Stimulated activated CD4-positive, alpha-beta T cell treated with anti-CD3 and anti-CD28 coated beads, Interleukin-15, amount 100 ng/mL, for 1 hour (primary cell): ENCODE measurements at places on chromosomes 16 and 17.

DNA sequence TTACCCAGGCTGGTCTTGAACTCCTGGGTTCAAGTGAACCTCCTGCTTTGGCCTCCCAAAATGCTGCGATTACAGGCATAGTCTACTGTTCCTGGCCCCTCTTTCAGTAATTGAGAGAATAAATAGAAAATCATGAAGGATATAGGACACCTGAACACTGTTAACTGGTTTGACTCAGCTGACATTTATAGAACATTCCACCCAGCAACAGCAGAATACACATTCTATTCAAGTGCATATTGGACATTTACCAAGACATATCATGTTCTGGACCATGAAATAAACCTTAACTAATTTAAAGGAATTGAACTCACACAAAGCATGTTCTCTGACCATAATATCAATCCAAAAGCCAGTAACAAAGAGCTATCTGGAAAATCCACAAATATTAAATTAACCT is 19.8 kb upstream of the BAIAP2 start:
- DNase-seq, result no peak

DNA sequence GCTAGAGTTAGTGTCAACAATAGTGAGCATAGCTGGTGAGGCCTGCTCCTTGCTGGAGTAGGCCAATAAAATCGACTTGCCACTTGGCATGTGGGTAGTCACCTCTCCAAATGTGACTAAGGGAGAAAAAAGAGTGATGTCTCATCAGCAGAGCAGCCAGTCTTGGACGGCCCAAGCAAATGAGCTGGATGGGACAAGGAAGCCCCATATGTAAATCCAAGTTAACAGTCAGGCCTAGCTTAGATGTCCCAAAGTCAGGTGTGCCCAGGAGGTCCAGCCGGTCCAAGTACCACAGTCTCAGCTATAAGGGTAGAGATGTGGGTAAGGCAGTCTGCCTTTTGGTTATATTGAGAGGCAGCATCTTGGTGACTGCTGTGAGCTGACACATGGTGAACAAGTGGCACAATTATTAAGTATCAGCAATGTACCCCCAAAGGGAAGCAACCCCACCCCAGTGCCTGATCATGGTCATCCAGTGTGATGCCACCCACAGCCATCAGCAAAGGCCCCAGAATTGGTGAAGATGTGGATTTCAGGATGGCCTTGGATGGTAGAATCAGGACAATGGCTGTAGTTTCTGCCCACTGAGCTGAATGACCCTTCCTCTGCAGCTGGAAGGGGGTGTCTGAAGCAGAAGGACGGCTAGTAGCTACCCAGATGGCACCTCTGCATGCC is 83.4 kb downstream of the TNFRSF13B start:
- no peak for DNase-seq

DNA sequence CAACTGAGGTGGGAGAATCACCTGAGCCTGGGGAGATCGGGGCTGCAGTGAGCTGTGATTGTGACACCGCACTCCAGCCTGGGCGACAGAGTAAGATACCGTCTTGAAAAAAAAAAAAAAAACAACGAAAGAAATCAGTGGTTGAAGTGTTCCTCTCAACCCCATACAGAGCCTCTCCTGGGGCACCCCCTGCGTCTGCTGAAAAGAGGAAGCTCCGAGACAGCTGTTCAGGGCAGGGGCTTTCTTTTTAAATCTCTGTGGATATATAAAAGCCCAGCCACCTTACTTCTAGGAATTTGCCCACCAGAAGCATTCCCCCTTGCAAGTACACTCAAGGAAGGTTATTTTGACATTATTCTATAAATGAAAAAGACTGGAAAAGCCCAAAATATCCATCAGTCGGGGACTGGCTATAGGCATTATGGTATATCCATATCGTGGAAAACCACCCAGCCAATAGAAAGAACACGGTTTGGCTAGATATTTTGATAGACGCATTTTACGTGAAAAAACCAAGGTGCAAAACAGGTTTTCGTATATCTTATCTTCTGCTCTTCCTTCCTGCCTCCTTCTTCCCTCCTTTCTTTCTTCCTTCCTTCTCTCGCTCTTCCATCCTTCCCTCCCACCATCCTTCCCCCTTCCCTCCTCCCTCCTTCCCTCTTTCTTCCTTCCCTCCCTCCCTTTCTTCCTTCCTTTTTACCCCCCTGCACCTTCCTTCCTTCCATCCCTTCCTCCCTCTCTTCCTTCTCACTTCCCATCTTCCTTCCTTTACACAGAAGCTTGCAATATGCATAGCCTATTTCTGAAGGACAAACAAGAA is 9.2 kb upstream of the CCL22 start:
- DNase-seq, result no peak

DNA sequence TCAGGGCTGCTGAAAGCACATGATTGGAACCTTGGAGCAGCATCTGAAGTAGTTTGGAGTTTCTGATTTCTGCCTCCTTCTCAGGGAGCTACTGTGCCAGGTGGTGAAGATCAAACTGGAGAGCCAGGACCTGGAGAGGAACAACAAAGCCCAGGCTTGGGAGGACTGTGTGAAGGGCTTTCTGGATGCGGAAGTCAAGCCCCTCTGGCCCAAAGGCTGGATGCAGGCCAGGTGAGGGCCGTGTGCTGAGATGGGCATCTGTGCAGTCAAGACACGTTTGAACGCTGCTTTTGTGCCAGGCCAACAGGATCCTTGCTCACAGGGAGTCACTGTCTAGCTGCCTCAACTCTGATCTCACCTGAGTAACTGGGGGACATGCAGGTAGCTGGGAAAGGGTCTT is 23.8 kb downstream of the UBN1 start:
- DNase-seq, result no peak

- DNase-seq, result no peak
These were observed 18.5 kb downstream of the ERCC4 start for GRCh38 chr16:13938480-13938879.

- DNase-seq, result no peak
These were observed 1.4 kb downstream of the RANBP10 start for GRCh38 chr16:67804853-67805542.

- no peak for DNase-seq
These were observed 499.4 kb upstream of the HSBP1 start for GRCh38 chr16:83308414-83308813.

DNA sequence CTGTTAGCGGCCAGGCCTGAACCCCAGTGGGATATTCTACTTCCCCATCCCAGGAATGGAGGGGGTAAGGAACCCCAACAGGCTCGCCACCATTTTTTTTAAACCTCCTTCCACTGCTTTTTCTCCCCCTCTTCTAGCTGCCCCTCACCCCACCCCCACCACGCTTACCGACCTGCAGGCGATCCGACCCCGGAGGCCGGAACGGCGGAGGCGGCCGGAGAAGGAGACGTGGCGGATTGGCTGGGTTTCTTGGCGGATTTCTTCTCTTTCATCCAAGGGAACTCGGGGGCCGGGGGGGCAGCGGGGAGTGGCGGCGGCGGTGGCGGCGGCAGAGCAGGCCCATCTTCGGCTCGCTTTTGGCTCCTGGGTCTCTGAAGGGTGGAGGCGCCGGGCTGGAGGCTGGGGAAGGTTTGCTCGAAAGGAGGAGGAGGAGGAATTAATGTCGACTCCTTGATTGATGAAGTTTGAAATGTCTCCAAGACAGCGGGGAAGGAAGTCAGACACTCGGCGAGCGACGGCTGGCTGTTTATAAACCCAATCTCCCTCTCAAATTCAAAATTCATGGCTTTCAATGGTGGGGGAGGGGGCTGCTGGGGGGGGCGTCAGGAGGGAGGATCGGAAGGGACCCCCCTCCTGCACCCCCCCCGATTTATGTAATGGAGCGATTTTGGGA is 424 bp downstream of the HOXB2 start:
- no peak for DNase-seq
